ENCODE measurements at places on chromosomes 2 and 18.

DNA sequence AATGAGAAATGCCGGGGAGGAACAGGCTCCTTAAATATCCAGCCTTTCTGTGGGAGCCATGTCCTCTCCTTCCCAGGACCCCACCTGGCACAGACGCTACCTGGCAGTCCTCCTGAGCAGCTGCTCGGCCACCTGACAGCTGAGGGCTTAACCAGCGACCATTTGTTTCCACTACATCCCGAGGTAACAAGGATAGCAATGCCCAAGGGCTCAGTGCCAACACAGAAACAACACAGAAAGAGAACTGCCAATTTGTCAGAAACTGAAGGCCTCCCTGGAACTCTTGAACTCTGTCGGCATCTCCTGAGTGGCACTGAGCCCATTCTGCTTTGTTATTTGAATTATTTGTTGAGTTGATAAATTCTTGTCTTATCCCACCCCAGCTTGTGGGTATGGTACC, 122.2 kb upstream of the ARHGAP28 start:
- no peak for DNase-seq

- DNase-seq, result no peak
Measured at GRCh38 chr18:61687317-61687716, 205.5 kb downstream of the RNF152 start.

DNA sequence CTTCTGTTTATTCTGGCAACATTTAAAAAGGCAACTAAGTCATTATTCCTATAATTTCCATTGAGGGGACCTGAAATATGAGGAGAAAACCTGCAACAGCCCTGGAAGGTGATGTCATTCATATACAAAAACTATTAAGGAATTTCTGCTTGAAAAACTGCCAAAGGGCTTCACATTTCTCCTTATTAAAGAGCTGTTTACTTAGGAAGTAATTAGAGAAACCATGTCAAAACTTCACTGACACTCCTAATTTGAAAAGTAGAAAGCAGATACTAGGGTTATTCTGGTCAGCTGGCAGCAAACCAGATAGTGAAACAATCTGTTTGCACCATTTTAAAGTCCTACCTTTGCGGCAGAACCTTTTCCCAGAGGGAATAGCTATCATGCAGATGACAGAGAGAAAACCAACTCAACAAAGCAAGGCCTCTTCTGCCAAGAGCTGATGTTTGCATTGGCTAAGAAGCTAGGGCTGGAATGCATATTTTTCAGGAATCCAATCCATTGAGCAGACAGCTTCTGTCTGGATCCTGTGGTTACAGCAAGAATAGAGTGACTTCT, 592.2 kb upstream of the SYT4 start:
- no peak for DNase-seq

GRCh38 chr18:52715991-52716390, 376.0 kb downstream of the DCC start:
- no peak for DNase-seq

- no peak for DNase-seq
Measured at GRCh38 chr18:12637393-12637792, 20.5 kb downstream of the SPIRE1 start.
